Fibroblast of the aortic adventitia (primary cell): ENCODE measurements at places on chromosomes 3 and 15.

DNA sequence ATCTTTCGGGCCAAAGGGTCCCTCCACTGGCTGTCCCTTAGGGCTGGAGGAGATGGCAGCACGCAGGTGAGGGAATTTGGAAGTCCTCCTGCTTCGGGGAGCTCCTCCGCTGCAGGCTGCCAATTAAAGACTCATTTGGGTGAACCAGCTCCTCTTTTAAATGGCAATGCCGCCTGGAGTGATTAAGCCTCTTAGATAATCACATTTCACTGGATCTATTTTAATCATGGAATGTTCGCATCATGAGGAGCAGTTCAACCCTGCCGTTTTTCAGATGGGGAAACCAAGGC is 117.9 kb downstream of the LIPC start:
- no peak for DNase-seq

DNA sequence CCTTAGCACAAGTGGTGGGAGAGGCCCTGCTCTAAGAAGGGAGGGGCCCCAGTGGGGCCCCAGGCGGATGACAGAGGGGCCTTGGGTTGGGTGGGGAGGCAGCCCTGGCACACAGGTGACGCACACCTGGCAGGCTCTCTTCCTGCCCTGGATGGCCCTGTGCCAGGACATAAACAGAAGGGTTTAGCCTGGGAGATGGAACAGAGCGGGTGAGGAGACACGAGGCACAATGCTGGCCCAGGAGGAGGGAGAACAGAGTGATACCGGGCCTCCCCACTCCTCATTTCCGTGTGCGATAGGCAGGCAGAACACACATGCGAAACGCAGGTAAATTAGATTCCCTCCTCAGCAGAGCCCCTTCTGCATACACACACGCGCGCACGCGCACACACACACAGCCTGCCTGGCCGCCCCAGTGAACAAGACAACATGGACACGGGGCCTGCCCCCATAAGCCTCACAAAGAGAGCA is 39.8 kb downstream of the IDH2 start:
- DNase-seq: no peak

DNA sequence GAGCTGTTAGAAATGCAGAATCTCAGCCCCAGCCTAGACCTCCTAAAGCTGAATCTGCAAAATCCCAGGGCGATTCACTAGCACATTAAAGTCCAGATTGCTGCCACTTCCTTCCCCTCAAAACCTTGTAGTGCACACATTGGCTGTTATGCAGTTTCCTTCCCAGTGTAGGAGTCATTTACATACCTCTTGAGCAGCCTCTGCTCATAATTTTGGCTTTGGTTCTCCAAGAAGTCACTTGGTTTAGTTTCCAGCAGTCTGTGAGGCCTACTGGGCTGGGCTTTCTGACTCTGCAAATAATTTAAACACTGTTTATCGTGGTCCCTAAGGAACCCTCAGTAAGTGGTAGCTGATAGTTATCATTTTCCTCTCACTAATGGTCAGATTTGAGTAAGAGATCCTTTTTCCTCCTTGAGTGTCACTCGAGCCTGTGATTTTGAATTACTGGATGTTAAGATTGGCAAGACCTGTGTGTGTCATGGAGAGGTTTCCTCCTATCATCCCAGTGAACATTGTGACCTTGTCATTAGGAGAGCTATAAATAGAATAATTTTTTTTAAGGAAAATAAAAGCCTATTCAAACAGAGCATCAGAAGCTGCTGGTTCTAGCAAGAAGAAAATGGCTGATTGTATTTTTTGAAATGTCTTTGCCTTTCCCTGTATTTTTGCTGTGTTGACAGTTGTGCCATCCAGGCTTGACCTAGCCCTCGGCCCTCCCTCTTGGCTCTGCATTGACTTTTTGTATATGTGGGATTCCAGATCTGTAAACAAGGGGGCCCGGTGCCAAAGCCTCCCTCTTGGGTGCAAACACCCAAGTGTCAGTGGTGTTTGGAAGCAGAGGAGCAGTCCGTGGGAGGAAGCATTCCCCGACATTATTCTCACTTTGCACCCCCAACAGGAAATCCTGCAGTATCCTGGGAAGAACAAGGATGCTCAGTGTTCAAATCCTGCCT is 134.8 kb upstream of the ANKRD28 start:
- peak; percentile 13 for DNase-seq

- DNase-seq: no peak
Measured at GRCh38 chr3:46456118-46456517, 8.6 kb downstream of the LTF start.

- DNase-seq: peak; percentile 40
Measured at GRCh38 chr3:114223143-114223542, 14.2 kb downstream of the ZNF80 start.

- no peak for DNase-seq
Measured at GRCh38 chr3:135311699-135312098, 516.6 kb downstream of the EPHB1 start.
